ENCODE measurements at places on chromosomes 6 and 20. TPM values are rescaled to one million over a fixed set of nuclear protein-coding genes. Genes with fewer than 3 reads are reported as not detected.

- DNase-seq: no peak
Measured at GRCh38 chr6:122704066-122704465, 75.5 kb upstream of the FABP7 start.

DNA sequence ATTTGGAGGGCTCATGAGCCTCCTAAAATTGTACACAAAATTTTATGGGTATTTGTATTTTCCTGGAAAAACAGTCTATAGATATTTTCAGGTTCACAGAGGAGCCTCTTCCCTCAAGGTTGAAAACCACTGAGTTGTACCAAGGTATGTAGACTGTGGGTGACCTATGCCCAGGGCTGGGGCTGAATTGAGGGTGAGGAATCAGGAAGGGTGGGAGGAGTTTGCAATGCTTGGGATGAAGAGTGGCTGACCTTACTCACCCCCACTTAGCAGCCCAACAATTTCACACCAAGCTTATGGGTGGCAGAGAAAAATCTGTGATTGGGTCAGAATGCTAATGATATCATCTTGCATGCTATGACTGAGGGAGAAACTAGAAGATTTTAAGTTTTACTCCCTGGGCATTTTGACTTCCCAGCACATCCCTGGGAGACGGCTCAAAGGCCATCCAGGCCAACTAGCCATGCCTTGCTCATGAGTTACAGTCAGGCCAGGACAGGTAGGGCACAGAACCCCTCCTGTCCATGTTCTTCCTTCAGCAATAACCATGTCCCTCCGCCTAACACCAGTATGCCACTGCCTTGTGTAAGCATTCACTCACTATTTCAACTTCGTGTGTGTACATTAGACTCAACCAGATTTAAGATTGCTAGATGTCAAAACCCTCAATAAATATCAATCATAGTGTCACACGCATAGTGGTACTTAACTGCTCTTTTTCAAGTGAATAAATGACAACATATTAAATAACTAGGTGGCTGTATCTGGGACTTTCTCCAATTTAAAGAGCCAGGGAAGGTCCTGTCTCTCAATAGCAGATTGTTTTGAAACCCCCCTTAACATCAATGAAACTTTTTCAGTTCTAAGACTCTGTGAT is 16.6 kb downstream of the ADTRP start:
- DNase-seq: no peak

- no peak for DNase-seq
Measured at GRCh38 chr20:47989957-47990356, 204.7 kb upstream of the SULF2 start.

Gene OARD1
- 17.8 TPM for total RNA-seq

Gene TRIM15
- not detected for total RNA-seq

Data from tibial nerve (tissue), 4 donors.